ENCODE measurements at places on chromosomes 1 and 21.

GRCh38 chr1:108140936-108141335 is 59.2 kb downstream of the SLC25A24 start:
- no peak overlapping the region for H3K27ac ChIP-seq
- no peak for DNase-seq
- no peaks in the 10 kb centered on the region for H3K4me1 ChIP-seq
- H3K4me3 ChIP-seq, result no peak overlapping the region

- no peak overlapping the region for H3K4me3 ChIP-seq
- H3K36me3 ChIP-seq, result no peaks in the 10 kb centered on the region
- H3K27me3 ChIP-seq, result no peaks in the 10 kb centered on the region
- no peak for DNase-seq
- no peak overlapping the region for H3K27ac ChIP-seq
- peaks cover 19% of the 10 kb centered on the region for H3K4me1 ChIP-seq
Measured at GRCh38 chr1:121516234-121516967, 331.6 kb downstream of the SRGAP2C start.

- H3K36me3 ChIP-seq, result no peaks in the 10 kb centered on the region
- peak within 1 kb of the TSS; percentile 81 for H3K27ac ChIP-seq
- peaks cover 15% of the 10 kb centered on the region for H3K27me3 ChIP-seq
- H3K4me3 ChIP-seq, result no peak within 1 kb of the TSS
Measured at GRCh38 chr1:18480315-18481189, at the start of gene KLHDC7A. Gene KLHDC7A, plus strand, starts transcription at chr1:18480930. Its CDS starts 52 bp downstream, at chr1:18480982.

DNA sequence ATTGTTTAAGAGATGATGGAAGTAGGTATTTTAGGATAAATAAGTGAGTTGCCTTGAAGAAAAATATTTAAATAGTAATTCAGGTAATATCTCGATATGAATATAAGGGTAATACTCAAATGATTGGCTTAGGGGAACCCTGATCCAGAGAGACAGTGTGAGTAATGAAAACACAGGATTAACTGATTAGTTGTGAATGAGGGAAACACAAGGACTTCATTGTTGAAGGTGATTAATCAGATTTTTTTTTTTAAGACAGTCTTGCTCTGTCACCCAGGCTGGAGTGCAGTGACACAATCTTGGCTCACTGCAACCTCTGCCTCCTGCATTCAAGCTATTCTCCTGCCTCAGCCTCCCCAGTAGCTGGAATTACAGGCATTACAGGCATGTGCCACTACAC is 12.7 kb downstream of the SLC25A33 start:
- H3K4me1 ChIP-seq, result peaks cover 18% of the 10 kb centered on the region
- peak overlapping the region; percentile 18 for H3K27ac ChIP-seq
- H3K4me3 ChIP-seq, result no peak overlapping the region
- no peaks in the 10 kb centered on the region for H3K27me3 ChIP-seq

DNA sequence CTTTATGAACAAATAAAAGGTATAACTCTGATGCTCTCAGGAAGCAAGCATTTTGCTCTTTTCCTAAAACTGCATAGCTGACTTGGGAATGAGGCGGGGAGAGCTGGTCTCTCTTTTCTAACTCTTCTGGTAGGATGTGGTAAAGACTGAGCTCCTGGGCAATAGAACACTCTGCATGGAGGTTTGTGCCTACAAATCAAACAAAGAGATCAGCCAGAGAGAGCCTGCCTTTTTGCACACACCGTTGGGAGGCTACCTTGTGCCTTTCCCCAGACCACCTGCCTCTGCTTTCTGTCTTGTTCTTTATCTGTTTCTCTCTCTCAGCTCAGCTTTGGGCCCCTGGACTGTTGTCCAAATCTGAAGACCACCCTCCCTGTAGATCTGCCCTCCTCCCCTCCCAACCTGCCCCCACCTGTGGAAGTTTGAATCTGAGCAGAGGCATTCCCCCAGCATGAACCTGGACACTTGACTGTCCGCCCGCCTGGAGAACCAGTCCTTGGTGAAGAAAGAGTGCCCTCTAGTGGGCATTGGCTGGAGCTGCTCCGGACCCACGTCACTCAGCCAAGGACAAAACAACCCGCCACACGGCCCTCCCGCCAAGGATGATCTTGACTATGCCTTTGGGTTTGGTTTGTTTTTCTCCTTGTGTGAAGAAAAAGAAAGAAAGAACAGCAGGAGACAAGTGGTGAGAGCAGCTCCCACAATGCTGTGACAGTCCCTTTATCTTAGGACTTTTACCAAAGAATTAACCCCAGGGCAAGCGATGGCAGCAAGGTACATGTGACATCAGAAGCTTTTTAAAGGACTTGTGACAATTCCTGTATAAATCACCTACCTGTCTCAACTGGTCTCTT is 228.2 kb downstream of the PBX1 start:
- no peaks in the 10 kb centered on the region for H3K27me3 ChIP-seq
- peak overlapping the region; percentile 44 for H3K4me3 ChIP-seq
- H3K27ac ChIP-seq, result peak overlapping the region; percentile 93

- no peaks in the 10 kb centered on the region for H3K27me3 ChIP-seq
- peaks cover 6% of the 10 kb centered on the region for H3K4me1 ChIP-seq
- no peak overlapping the region for H3K4me3 ChIP-seq
- H3K27ac ChIP-seq, result no peak overlapping the region
- no peak for DNase-seq
Measured at GRCh38 chr1:235525314-235525713, 21.1 kb upstream of the B3GALNT2 start.

- no peak overlapping the region for H3K27ac ChIP-seq
- no peak for DNase-seq
- peaks cover 21% of the 10 kb centered on the region for H3K27me3 ChIP-seq
- no peaks in the 10 kb centered on the region for H3K4me1 ChIP-seq
- no peaks in the 10 kb centered on the region for H3K36me3 ChIP-seq
- H3K4me3 ChIP-seq, result no peak overlapping the region
Measured at GRCh38 chr1:223860051-223860622, 14.4 kb upstream of the TP53BP2 start.

GRCh38 chr1:106768077-106768476 is 288.4 kb upstream of the PRMT6 start:
- no peak for DNase-seq
- H3K27me3 ChIP-seq, result no peaks in the 10 kb centered on the region
- no peak overlapping the region for H3K4me3 ChIP-seq
- H3K27ac ChIP-seq, result no peak overlapping the region
- H3K4me1 ChIP-seq, result no peaks in the 10 kb centered on the region
- no peaks in the 10 kb centered on the region for H3K36me3 ChIP-seq

DNA sequence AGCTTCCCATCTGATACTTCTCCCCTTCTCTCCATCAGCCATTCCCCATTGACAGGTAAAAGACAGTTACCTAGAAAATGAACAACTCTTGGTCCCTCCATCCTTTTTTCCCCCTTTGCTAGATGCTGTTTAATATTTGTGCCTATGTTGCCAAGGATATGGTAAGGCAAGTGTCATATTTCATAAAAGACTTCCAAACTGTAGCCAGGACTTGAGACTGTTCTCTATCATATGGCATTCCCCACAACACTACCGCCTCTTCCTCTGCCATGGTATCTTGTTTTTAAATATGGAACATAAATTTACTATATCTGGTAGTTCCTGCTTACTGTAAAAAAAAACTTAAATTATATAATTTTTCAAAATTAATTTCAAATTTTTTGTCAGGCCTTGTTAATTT is 97.2 kb downstream of the PHTF1 start:
- no peaks in the 10 kb centered on the region for H3K27me3 ChIP-seq
- H3K36me3 ChIP-seq, result peaks cover 7% of the 10 kb centered on the region
- peaks cover 26% of the 10 kb centered on the region for H3K4me1 ChIP-seq
- DNase-seq, result no peak

- peak overlapping the region; percentile 99 for H3K27ac ChIP-seq
- H3K27me3 ChIP-seq, result peaks cover 58% of the 10 kb centered on the region
- H3K4me3 ChIP-seq, result peak overlapping the region; percentile 86
- DNase-seq, result peak; percentile 28
- no peaks in the 10 kb centered on the region for H3K36me3 ChIP-seq
- H3K4me1 ChIP-seq, result peaks cover 9% of the 10 kb centered on the region
Measured at GRCh38 chr1:148263128-148263905, 111.2 kb upstream of the NBPF11 start.

GRCh38 chr1:55055084-55055882 is 15.9 kb downstream of the PCSK9 start:
- peaks cover 7% of the 10 kb centered on the region for H3K36me3 ChIP-seq
- peaks cover 10% of the 10 kb centered on the region for H3K4me1 ChIP-seq
- no peak for DNase-seq
- H3K27ac ChIP-seq, result no peak overlapping the region
- H3K4me3 ChIP-seq, result no peak overlapping the region
- H3K27me3 ChIP-seq, result no peaks in the 10 kb centered on the region

DNA sequence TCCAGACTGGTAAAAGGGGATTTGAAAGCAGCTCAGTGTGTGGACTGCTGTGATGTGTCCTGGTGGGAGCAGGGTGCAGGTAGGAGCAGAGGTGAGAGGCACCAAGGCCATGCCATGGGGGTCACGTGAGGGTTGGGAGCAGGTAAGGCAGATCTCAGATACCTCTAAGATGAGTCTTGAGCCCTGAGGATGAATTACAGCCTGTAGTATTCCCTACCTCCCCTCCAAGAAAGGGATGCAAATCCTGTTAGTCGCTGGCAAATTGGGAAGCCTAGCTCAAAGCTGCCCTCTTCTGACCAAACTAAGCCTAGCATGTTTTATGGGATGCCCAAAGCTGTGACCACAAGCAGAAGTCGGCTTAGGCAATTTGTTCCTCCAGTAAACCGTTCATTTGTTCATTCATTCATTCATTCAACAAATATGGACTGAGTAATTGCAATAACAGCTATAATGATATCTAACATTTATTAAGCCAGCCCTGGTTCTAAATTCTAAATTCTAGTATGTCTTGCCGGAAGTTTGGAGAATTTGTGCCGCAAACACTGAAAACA is 3.9 kb upstream of the NUAK2 start:
- H3K4me1 ChIP-seq, result peaks cover 11% of the 10 kb centered on the region
- no peak overlapping the region for H3K4me3 ChIP-seq
- peak; percentile 58 for DNase-seq

GRCh38 chr1:93338387-93339146 is 7.1 kb upstream of the DR1 start:
- H3K27me3 ChIP-seq, result no peaks in the 10 kb centered on the region
- H3K27ac ChIP-seq, result no peak overlapping the region
- peaks cover 6% of the 10 kb centered on the region for H3K36me3 ChIP-seq
- no peaks in the 10 kb centered on the region for H3K4me1 ChIP-seq

DNA sequence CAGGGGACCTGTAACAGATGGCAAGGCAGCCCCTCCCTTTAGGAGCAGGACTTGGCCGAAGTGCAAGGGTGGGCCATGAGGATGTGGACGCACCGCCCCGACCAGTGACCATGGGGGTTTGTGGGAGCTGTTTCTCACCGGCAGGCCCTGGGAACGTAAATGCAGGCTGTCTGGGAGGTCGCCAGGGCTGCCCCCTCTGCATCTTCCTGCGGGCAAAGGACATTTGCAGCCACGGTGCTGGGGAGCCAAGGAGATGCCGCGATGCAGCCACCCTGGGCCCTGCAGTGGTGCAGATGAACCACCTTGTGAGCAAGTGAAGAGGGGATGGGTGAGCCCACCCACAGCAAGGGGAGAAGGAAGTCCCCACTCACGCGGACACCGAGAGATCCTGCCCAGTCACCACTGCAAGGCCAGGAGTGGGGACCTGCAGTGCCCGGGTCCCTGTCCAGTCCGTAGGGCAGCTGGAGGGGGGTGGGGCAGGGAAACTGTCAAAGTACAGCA is 121.1 kb downstream of the SIK1 start:
- no peak overlapping the region for H3K4me3 ChIP-seq
- H3K36me3 ChIP-seq, result no peaks in the 10 kb centered on the region
- peaks cover 4% of the 10 kb centered on the region for H3K4me1 ChIP-seq
- DNase-seq, result no peak
- H3K27me3 ChIP-seq, result peaks cover 13% of the 10 kb centered on the region
- no peak overlapping the region for H3K27ac ChIP-seq

- no peaks in the 10 kb centered on the region for H3K27me3 ChIP-seq
- peak overlapping the region; percentile 73 for H3K27ac ChIP-seq
- no peak for DNase-seq
- no peak overlapping the region for H3K4me3 ChIP-seq
- peaks cover 23% of the 10 kb centered on the region for H3K36me3 ChIP-seq
Measured at GRCh38 chr21:36232641-36233040, 76.0 kb downstream of the DOP1B start.

- no peaks in the 10 kb centered on the region for H3K36me3 ChIP-seq
- H3K27ac ChIP-seq, result no peak overlapping the region
- H3K4me3 ChIP-seq, result no peak overlapping the region
Measured at GRCh38 chr1:205576805-205577761, 54.7 kb downstream of the ELK4 start.

DNA sequence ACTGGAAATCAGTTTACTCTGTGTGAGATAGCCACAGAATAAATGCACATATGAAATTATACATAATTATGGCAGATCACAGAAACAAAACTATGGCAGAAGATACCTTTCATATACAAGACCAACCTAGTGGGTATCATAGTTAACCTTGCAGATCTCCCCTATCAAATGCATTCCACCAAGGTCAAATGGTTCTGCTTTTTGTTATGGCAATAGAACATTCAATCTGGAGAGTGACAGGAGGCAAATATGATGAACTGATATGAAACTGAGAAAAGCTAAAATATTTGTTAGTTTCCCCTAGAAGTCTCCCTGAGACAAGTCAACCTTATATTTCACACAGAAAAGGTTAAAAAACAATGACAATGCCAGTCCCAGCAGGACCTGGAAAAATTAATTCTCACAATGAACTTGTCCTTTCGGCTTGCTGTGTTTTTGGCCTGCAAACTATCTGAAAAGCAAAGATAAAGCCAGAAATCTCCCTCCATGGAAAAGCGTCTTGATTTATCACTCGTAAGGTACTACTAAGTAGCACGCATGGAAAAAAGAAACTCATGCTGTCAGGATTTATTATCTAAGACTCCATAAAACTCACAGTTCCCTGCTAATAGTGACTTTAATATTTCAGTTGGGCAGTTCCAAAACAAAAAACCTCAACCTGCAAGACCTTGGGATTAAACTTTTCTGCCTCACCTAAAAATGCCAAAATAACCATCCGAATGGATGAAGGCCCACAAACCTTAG is 174.3 kb downstream of the TGFBR3 start:
- no peaks in the 10 kb centered on the region for H3K36me3 ChIP-seq
- H3K27me3 ChIP-seq, result no peaks in the 10 kb centered on the region
- DNase-seq, result no peak
- H3K4me3 ChIP-seq, result no peak overlapping the region

- no peak for DNase-seq
- H3K27me3 ChIP-seq, result peaks cover 6% of the 10 kb centered on the region
- H3K4me3 ChIP-seq, result no peak overlapping the region
- peaks cover 2% of the 10 kb centered on the region for H3K4me1 ChIP-seq
Measured at GRCh38 chr1:225471109-225471452, 43.2 kb upstream of the LBR start.

Data from progenitor cell of endocrine pancreas (in vitro differentiated cells).